ENCODE measurements at places on chromosomes 2 and 18. TPM values are rescaled to one million over a fixed set of nuclear protein-coding genes. Genes with fewer than 3 reads are reported as not detected.
A peak's percentile ranks its signal among the peaks of the same experiment; 100 is the strongest.

DNA sequence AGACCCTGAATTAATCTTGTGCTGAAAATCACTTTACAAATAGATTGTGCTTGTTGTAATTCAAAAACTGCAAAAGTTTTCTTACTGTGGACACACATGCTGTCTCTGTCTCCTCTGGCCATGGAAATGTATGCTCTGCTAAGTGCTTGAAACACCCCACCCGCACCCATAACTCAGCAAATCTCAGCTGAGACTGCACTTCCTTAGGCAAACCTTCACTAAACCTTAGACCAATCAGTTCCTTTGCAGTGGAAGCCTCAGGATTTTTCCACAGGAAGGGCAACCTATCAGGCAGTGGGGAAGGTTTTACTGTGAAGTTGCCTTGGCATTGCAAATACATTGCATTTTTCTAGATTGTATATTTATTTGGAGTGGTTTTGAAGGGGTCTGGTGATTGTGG is 62.2 kb upstream of the PLA2R1 start:
- H3K27ac ChIP-seq = no peak overlapping the region
- H3K36me3 ChIP-seq = no peaks in the 10 kb centered on the region
- H3K4me3 ChIP-seq = no peak overlapping the region
- no peaks in the 10 kb centered on the region for H3K4me1 ChIP-seq
- DNase-seq = no peak

DNA sequence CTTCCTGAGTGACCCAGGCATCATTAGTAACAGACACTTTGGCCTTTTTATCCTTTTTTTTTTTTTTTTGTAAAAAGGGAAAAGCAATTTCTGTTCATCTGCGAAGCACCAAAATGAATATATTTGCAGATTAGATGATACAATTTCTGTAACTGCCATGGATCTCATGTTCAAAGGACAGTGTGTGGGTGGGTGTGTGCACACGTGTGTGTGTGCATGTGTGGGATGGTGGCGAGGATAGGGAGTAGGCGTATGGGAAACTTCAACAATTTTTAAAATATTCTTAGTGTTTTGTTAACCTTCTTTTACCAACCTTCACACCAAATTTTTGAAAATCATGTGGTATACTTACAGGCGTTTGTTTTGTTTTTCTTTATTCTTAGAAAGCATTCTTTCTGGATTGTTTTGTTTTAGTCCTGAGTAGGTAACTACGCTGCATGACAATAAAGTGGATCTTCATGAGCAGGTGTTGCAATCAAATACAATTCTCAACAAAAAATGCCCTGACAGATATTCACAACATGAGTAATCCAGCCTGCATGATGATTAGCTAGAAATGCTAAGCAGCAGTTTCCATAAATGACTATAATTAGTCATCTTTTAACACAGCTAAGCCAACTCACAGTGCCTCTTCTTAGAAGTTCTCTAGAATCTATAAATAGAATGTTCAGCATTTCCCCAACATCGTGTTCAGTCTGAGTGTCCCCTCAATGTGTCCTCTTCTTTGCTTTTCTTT is 53.5 kb upstream of the RMDN2 start:
- H3K27me3 ChIP-seq = peaks cover under 1% of the 10 kb centered on the region
- H3K4me1 ChIP-seq = no peaks in the 10 kb centered on the region
- no peak for DNase-seq
- H3K36me3 ChIP-seq = no peaks in the 10 kb centered on the region

The LAPTM4A gene
- 70.1 TPM for total RNA-seq

- H3K27me3 ChIP-seq = no peaks in the 10 kb centered on the region
- no peaks in the 10 kb centered on the region for H3K36me3 ChIP-seq
- H3K27ac ChIP-seq = no peak overlapping the region
Observed at GRCh38 chr2:150610670-150611279, 123.3 kb upstream of the RND3 start.

The ERFE gene
- 0.17 TPM for total RNA-seq

The GPR45 gene
- not detected for total RNA-seq

The MROH2A gene
- not detected for total RNA-seq

The PPP1CB gene
- total RNA-seq = 161 TPM

The GALR1 gene
- total RNA-seq = not detected

GRCh38 chr18:75066021-75066880 is 142.7 kb downstream of the PTGR3 start:
- H3K27ac ChIP-seq = no peak overlapping the region
- no peak overlapping the region for H3K4me3 ChIP-seq
- H3K36me3 ChIP-seq = peaks cover 22% of the 10 kb centered on the region
- H3K4me1 ChIP-seq = peaks cover 14% of the 10 kb centered on the region
- no peaks in the 10 kb centered on the region for H3K27me3 ChIP-seq

The TWSG1 gene
- 6.3 TPM for total RNA-seq

The TNFAIP6 gene
- total RNA-seq = not detected

DNA sequence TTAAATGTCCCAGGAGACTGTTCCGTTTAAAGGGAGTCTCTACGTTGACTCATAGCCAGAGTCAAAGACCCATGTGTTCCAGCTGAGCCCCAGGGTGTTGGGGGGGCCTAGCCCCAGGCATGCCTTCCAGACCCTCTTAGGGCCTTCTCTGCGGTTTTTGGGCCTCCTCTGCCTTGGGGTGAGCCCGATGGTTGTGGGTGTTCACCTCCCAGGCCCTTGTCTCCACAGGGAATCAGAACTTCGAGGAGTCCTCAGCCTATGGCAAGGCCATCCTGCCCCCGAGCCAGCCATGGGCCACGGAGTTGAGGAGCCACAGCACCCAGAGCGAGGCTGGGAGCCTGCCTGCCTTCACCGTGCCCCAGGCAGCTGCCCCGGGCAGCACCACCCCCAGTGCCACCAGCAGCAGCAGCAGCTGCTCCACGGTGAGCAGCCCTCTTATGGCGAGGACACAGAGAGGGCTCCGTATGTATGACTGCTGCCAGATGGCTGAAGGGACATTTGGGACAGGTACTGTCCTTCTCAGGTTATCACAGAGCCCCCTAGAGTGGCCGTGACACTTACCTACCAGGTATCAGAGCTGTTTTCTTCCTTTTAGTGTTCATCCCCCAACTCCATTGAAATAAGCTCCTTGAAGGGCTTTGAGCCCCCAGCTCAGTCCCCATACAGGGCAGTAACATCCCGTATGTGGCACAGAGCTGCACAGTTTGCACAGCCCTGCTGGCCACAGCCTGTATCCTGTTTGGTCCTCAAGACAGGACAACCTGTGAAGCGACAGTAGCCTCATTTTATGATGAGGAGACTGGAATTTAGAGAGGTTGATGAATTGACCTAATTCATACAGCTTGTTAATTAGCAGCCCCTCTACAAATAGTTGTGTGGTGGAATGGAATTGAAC is 80.7 kb downstream of the EPAS1 start:
- no peaks in the 10 kb centered on the region for H3K27me3 ChIP-seq
- no peak overlapping the region for H3K27ac ChIP-seq
- no peaks in the 10 kb centered on the region for H3K36me3 ChIP-seq

DNA sequence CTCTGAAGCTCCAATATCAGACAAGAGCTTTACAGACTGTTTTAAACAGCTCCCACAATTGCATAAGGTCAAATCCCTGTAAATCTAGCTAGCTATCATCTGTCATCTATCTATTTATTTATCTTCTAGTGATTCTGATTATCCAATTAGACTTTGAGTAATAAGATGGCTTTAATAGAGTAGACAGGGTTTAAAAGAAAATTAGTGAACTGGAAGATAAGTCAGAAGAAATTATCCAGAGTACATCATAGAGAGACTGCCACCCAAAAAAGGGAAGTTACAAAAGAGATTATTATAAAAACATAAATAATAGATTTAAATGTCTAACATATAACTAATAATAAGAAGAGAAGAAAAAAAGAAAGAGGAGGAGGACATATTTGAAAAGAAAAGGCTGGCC is 8.0 kb upstream of the ZC3H8 start:
- no peak overlapping the region for H3K4me3 ChIP-seq
- H3K36me3 ChIP-seq = no peaks in the 10 kb centered on the region
- DNase-seq = no peak
- no peaks in the 10 kb centered on the region for H3K27me3 ChIP-seq
- H3K4me1 ChIP-seq = peaks cover 9% of the 10 kb centered on the region
- no peak overlapping the region for H3K27ac ChIP-seq

The KCNS3 gene
- 0.41 TPM for total RNA-seq

The ASPRV1 gene
- total RNA-seq = 1.1 TPM

DNA sequence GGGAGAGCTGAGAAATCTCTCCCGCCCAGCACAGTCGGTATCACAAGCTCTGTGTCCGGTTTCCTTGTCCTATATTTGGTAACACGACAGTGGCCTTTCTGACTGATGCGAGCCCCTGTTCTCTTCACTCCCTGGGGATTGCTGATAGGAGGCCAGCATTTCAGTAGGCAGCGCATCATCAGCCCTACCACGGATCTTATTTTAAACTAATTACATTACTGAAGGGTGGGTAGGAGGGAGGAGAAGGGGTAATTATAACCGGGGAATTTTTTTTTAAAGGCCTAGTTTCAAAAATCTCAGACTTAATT is 125.6 kb upstream of the LGALSL start:
- H3K27me3 ChIP-seq = no peaks in the 10 kb centered on the region
- H3K4me3 ChIP-seq = no peak overlapping the region
- no peak for DNase-seq
- no peak overlapping the region for H3K27ac ChIP-seq
- peaks cover 26% of the 10 kb centered on the region for H3K4me1 ChIP-seq
- no peaks in the 10 kb centered on the region for H3K36me3 ChIP-seq

The COPS7B gene
- 52.7 TPM for total RNA-seq

- H3K36me3 ChIP-seq = no peaks in the 10 kb centered on the region
- no peak overlapping the region for H3K27ac ChIP-seq
- no peak overlapping the region for H3K4me3 ChIP-seq
- H3K4me1 ChIP-seq = no peaks in the 10 kb centered on the region
- DNase-seq = no peak
Observed at GRCh38 chr2:236918545-236918944, 167.1 kb upstream of the COPS8 start.

DNA sequence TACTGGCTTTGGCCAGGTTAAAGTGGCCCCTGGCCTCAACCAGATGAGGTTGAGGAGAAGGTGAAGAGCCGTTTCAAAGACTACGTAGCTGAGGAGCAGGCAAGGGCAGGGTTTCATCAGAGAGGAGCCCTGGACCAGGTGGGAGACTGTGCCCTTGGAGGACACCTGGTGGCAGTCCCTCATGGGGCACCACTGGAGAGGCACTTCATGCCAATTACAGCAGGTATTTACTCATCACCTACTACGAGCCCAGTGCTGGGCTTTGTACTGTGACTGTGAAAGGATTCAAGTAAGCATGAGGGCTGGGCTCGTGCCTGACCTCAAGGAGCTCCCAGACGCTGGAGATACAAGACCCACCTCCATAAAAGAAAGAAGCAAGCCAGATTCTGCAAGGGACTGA is 37.6 kb downstream of the SMAD7 start:
- H3K36me3 ChIP-seq = no peaks in the 10 kb centered on the region
- no peak overlapping the region for H3K4me3 ChIP-seq
- peak; percentile 37 for DNase-seq

- H3K4me1 ChIP-seq = no peaks in the 10 kb centered on the region
- no peak overlapping the region for H3K4me3 ChIP-seq
- no peaks in the 10 kb centered on the region for H3K27me3 ChIP-seq
Observed at GRCh38 chr2:238864207-238865014, 16.5 kb downstream of the TWIST2 start.

DNA sequence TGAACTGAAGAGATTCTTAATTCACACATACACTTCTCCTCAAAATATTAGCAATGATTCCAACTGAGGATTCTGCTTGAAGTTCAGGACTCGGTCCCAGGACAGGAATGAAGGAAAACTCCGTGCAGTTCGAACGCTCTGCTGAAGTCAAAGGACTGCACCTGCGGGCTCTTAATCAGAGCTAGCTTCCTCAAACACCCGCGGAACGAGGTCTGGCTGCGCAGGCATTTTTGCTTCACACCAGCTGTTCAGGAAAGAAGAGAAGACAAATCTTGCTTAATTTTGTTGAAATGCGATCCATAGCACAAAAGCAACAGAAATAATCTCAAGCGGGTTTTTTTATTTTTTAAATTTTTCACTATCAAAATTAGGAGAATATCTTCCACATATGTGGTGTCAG is 175.6 kb downstream of the LAMA1 start:
- H3K4me1 ChIP-seq = no peaks in the 10 kb centered on the region
- no peaks in the 10 kb centered on the region for H3K27me3 ChIP-seq
- H3K4me3 ChIP-seq = no peak overlapping the region
- H3K27ac ChIP-seq = no peak overlapping the region
- no peaks in the 10 kb centered on the region for H3K36me3 ChIP-seq

The FOXD4L1 gene
- total RNA-seq = 0.81 TPM

The SERPINB4 gene
- not detected for total RNA-seq

- H3K27ac ChIP-seq = no peak overlapping the region
- H3K36me3 ChIP-seq = no peaks in the 10 kb centered on the region
- no peak for DNase-seq
- no peaks in the 10 kb centered on the region for H3K4me1 ChIP-seq
- H3K27me3 ChIP-seq = no peaks in the 10 kb centered on the region
Observed at GRCh38 chr2:45354776-45355175, 256.3 kb downstream of the SRBD1 start.

The COL5A2 gene
- total RNA-seq = 0.66 TPM

The MOGAT1 gene
- not detected for total RNA-seq

DNA sequence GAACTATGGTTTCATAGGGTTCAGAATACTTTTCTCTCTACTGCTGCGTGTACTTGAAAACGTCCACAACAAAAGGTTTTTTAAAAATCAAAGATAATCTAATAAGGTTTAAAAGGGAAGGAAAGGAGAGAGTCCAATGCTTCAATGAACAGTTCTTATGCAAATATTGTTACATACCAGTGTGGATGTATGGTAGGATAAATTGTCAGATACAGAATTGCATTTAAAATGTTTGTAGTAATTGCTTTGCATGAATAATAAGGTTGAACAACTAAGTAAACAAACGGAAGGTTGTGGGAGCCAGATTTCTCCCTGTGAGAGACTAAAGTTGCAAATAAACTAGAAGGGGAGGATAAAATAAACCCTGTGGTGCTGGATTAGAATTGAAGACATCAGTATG is 53.8 kb upstream of the RBBP8 start:
- no peak overlapping the region for H3K27ac ChIP-seq
- no peak overlapping the region for H3K4me3 ChIP-seq
- no peaks in the 10 kb centered on the region for H3K36me3 ChIP-seq
- DNase-seq = no peak

The SUPT7L gene
- total RNA-seq = 40.2 TPM

The MARCO gene
- not detected for total RNA-seq

DNA sequence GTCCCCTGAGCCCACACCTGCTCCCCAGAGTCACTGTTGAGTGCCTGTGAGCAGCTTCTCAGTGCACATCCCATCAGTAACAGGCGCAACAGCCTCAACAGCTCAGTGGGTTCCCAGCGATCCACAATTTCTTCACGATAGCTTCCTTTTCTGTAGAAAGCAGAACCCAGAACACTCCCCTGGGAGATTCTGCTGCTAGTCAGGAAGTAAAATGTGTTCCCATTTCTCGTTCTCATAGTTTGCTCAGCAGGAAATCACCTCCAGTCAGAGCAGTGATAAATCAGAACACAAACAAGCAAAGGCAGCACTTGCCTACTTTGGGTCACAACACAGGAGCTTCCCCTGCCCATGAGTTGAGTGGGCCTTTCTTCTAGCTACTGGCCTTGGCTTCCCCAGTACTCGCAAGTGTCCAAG is 48.9 kb upstream of the ATG16L1 start:
- peak; percentile 63 for DNase-seq
- H3K4me1 ChIP-seq = peaks cover 18% of the 10 kb centered on the region
- peaks cover 79% of the 10 kb centered on the region for H3K36me3 ChIP-seq
- H3K27me3 ChIP-seq = no peaks in the 10 kb centered on the region
